Fibroblast of lung (primary cell): ENCODE measurements at places on chromosomes 2 and 18. TPM values are rescaled to one million over a fixed set of nuclear protein-coding genes. Genes with fewer than 3 reads are reported as not detected.
A peak's percentile ranks its signal among the peaks of the same experiment; 100 is the strongest.

KCNIP3 gene
- total RNA-seq = 1.5 and 1.7 TPM in 2 replicates

GRCh38 chr2:158649846-158650245 lies 145.3 kb upstream of the DAPL1 start:
- DNase-seq = no peak

RAB27B gene
- total RNA-seq = 0.77 and 0.99 TPM in 2 replicates

ANKRD30BL gene
- total RNA-seq = not detected in 2 replicates

GAREM2 gene
- 0.66 and 0.77 TPM in 2 replicates for total RNA-seq

DNA sequence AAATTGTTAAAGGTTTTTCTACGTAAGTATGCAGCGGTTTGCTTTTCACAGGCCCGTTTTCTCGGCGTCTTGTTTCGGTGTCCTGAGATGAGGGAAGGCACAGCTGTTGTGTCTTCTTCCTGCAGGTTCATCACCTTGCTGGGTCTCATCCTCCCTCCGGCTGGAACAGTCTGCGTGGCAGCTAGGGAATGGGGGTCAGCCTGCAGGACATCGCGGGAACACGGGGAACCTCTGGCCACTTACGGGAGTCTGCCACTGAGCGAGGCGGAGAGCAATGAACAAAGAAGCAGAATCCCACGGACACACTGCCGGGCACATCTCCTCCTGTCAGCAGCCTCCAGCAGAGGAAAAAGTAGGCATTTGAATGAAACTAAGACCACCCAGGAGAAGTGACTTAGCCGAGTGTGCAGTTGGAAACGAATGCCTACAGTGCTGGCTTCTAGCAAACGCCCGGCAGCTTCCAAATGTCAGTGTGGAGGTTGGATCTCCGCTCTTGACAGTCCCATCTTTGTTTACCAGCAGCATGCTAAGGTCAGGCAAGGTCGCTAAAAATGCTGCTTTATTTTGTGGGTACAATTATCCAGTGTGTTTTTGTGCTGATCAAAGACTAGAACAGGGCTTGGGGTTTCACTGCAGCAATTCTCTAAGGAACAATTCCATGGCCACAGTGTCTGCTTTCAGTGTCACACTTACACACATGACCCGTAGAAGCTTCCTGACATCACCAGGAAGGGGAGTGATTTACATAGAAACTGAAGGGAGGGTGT lies 109.8 kb upstream of the SEC11C start:
- DNase-seq = no peak

- DNase-seq = peak; percentile 17
Measured at GRCh38 chr2:241443486-241444223, 64.7 kb downstream of the STK25 start.

GRCh38 chr2:182522405-182522896 lies 95.6 kb upstream of the PDE1A start:
- DNase-seq = peak; percentile 76

OSBPL1A gene
- total RNA-seq = 47.3 and 73.3 TPM in 2 replicates

GRCh38 chr2:74538881-74539339 lies 9.2 kb downstream of the HTRA2 start:
- DNase-seq = no peak

DNA sequence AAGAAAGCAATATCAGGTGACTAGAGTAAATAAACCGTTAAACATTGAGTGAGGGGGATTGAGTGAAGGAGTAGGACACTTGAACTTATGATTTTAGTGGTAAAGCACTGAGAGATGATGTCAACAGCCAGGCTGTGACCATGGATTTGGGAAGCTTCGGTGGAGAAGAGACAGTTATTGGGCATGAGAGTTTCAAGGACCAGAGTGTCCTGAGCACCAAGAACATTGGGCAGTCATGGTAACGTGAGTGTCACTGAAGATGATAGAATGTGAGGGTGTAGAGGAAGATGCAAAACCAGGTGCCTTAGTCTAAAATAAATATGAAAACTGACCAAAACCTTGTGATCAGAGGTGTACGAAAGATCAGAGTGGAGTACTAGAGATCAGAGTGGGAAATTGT lies 248.1 kb downstream of the ASXL3 start:
- DNase-seq = no peak

ZBTB7C gene
- total RNA-seq = 0.33 and 0.51 TPM in 2 replicates

TUBA3E gene
- total RNA-seq = not detected in 2 replicates

WNT6 gene
- total RNA-seq = not detected in 2 replicates

GRCh38 chr2:120591572-120591971 lies 144.1 kb upstream of the GLI2 start:
- DNase-seq = no peak

GRCh38 chr2:26692279-26692896 lies at the start of gene KCNK3:
Gene KCNK3 (plus strand): TSS chr2:26692722. CDS start chr2:26692876, 154 bp downstream.
- peak; percentile 40 for DNase-seq

- no peak for DNase-seq
Measured at GRCh38 chr2:66733364-66733999, 298.6 kb downstream of the MEIS1 start.

DNA sequence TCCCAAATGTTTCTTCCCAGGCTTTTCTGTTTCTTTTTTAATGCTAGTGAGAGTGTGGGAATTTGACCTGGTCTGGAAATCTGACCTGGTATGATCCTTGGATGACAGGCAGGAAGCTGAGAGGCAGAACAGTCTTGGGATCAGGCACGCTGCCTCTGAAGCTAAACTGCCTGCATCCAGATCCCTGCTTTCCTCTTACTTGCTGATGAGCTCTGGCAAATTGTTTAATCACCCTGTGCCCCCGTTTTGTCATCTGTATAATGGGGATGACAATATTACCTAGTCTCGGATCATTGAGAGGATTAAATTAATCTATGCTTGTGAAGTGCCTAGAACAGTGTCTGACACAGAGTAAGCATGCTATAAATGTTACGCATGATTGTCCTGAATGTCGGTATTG lies 3.3 kb downstream of the KLHL23 start:
- DNase-seq = no peak

- DNase-seq = no peak
Measured at GRCh38 chr18:12310762-12311161, 2.7 kb downstream of the TUBB6 start.
